Endothelial cell of umbilical vein (primary cell): ENCODE measurements at places on chromosomes 6 and 20. TPM values are rescaled to one million over a fixed set of nuclear protein-coding genes. Genes with fewer than 3 reads are reported as not detected.

The MPIG6B gene
- total RNA-seq, result not detected in 2 replicates

The HMGN4 gene
- 33.7 and 36.9 TPM in 2 replicates for total RNA-seq

The CCM2L gene
- total RNA-seq, result 12.4 and 13.4 TPM in 2 replicates

The GRM1 gene
- not detected in 2 replicates for total RNA-seq

The TMEM74B gene
- total RNA-seq, result 0.67 and 1.1 TPM in 2 replicates

The TMC2 gene
- total RNA-seq, result not detected in 2 replicates
